Right cardiac atrium (tissue), 5 donors: ENCODE measurements at places on chromosomes 1 and 21. TPM values are rescaled to one million over a fixed set of nuclear protein-coding genes. Genes with fewer than 3 reads are reported as not detected.

Gene AHDC1
- 53.5 TPM for total RNA-seq

Gene GNG4
- total RNA-seq = not detected

Gene OR6N1
- total RNA-seq = not detected

Gene CASQ1
- total RNA-seq = 9.5 TPM

GRCh38 chr21:35359076-35359475 lies 310.0 kb upstream of the RUNX1 start:
- no peak for DNase-seq

- no peak for DNase-seq
Measured at GRCh38 chr1:209850342-209850979, 22.7 kb downstream of the UTP25 start.

DNA sequence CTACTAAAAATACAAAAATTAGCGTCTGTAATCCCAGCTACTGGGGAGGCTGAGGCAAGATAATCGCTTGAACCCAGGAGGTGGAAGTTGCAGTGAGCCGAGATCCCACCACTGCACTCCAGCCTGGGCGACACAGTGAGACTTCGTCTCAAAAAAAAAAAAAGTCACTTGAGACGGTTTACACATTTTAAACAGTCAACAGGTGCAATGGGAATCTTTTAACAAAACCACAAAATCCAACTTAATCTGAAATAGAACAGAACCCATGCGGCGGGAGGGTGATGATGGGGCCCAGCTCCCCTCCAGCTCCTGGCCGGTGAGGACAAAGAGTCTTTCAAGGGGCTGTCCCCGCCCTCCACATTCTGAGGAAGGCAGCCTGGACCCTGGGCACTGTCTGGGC lies 48.3 kb downstream of the TP73 start:
- no peak for DNase-seq

DNA sequence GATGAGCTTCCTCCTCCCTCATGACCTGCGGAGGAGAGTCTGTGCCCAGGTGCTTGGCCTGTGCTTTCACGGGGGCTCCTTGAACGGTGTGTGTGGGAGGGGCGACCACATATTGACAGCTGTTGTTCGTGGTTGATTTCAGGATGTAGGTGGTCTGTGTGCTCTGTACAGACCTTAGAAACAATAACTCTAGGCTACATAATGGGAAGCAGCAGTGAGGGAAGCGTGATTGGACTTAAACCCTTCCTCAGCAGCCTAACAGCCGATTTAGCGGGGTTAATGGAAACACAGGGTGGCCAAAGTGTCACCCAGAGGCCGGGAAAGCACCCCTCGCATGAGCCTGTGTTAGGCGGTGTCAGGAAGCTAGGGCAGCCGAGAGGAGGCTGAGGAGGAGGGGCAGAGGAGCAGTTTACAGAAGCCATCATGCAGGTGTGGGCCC lies 56.0 kb downstream of the TBCE start:
- DNase-seq = no peak

DNA sequence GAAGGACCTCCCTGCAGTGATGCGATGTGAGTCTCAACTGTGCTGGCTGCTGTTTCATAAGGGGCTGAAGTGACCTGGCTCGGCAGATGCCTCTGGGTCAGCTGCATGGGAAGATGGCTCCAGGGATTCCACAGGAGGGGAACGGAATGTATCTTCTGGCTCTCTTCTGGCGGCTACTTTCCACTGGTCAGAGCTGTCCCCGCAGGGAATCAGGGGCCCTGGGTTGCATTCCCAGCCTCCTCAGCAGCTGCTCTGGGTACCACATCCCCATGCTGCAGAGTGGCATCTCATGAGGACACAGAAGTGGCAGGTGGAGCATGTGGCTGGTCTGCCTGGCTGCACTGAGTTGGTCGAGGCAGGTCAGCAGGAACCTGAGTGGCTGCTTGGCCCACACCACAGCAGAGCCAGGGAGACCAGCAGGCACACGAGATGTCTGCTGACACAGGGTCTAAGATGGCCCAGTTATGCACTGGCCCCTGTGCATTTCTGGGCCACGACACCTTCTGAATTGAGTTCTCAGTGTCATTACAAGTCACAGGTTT lies 42.8 kb downstream of the POFUT2 start:
- no peak for DNase-seq
